SJSA1 (cell line): ENCODE measurements at places on chromosomes 4 and X. TPM values are rescaled to one million over a fixed set of nuclear protein-coding genes. Genes with fewer than 3 reads are reported as not detected.
A peak's percentile ranks its signal among the peaks of the same experiment; 100 is the strongest.

TLR6 gene
- 0.28 and 1.5 TPM in 2 replicates for total RNA-seq

STARD8 gene
- 2.3 and 2.4 TPM in 2 replicates for total RNA-seq

GRCh38 chrX:16797841-16798240, 11.6 kb downstream of the TXLNG start:
- no peak for DNase-seq

PTPN13 gene
- total RNA-seq = 13.3 and 16.0 TPM in 2 replicates

TLL1 gene
- total RNA-seq = not detected in 2 replicates

DNA sequence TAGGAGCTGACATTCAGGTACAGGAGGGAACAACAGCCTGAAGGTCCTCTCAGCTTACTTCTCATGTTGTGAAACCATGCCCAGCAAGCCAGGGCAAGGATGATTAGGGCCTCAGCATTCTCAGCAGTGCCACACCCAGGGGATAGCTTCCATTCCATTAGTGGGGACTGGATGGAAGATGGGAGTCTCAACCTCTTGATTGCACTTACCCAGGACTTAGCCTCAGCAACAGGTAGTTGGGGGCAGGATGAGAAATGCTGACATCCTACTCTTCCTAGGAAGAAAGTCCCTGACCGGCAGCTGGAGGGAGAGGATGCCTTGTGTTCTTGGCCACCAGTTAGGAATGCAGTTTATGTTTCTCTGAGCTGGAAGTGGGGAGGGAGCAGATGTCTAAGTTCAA, 8.8 kb upstream of the BEX3 start:
- no peak for DNase-seq

GRCh38 chrX:142084611-142085010, 120.5 kb downstream of the MAGEC2 start:
- DNase-seq = no peak

GRCh38 chrX:66760651-66761050, 121.8 kb upstream of the EDA2R start:
- DNase-seq = no peak

- DNase-seq = no peak
These were observed 1064.7 kb upstream of the GRIA3 start for GRCh38 chrX:122119361-122119760.

DNA sequence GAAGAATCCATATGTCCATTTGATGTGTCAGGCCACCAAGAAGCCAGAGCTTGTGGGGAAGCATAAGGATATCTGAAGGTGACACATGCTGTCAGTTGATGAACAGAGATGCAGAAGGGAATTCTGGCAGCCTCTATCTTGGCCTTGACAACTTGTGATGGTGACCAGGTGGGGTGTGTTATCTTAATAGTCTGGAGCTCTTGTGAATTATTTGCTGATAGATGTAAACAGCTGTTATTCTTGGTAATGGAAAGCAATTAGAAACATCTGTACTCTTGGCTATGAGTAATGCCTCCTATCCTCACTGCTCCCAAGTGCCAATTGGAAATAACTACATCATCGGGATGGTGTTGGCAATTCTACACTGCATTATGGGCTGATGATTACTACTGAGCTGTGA, 51.9 kb downstream of the NAA11 start:
- no peak for DNase-seq

- no peak for DNase-seq
These were observed 53.5 kb downstream of the TMEM164 start for GRCh38 chrX:110056419-110056818.

TDO2 gene
- 0.11 TPM in 1 of 2 replicates, not detected in the other for total RNA-seq

DNA sequence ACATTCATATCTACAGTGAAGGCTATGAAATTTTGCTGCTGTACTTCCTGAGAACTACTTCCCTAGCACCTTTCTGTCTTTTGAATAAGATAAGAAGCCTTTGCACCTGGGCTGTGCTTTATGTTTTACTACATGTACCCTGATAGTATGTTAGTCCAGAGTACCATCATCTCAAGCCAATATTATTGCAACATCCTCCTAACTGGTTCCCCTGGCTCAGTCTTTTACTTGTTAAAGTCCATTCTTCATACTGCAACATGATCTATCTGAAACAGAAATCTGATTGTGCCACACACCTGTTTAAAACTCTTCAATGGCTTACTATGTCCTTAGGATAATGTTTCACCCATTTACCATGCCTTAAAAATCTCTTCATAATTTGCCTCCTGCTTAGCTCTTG, 102.3 kb downstream of the AGTR2 start:
- DNase-seq = no peak

PABPC5 gene
- total RNA-seq = 0.61 and 1.4 TPM in 2 replicates

DNA sequence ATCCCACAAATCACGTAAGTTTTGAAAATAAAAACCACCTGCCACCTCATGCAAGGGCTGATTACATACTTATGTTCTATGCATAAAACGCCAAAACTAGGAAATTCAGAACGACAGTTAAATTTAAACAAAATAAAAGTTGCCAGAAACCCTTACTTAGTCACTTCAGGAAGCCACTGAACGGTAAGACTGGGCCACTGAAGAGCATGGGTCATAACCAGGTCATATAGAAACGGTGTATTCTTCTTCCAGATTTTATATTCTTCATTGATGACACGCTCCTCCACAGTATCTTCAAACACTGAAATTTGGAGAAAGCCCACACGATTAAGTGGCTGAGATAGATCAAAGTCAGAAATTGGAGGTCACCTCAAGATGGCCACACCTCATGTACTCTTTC, 1.2 kb downstream of the RBBP7 start:
- no peak for DNase-seq

DNA sequence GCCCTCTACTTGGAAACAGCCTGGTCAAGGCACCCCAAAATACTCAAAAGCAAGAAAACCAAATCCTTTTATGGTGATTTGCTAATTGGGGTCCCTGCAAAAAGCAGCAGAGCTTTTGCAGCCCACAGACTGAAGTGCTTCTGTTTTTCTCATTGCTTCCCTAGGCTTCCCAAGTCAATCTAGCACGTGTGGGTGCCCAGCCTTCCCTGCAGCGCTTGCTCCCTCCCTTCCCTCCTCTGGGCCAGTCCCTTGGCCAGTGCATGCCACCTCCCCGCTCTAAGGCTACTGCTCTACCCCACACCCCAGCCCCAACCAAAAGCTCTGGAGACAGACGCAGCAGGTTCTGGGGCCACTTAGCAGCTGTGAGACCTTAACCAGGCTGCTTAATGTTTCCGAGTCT, 53.6 kb downstream of the ANAPC4 start:
- DNase-seq = no peak

- no peak for DNase-seq
These were observed 84.0 kb downstream of the RTL9 start for GRCh38 chrX:110442635-110443034.

- DNase-seq = no peak
These were observed 31.5 kb upstream of the IL21 start for GRCh38 chr4:122652379-122652778.

- no peak for DNase-seq
These were observed 261.3 kb downstream of the TENM3 start for GRCh38 chr4:182504463-182504862.

DNA sequence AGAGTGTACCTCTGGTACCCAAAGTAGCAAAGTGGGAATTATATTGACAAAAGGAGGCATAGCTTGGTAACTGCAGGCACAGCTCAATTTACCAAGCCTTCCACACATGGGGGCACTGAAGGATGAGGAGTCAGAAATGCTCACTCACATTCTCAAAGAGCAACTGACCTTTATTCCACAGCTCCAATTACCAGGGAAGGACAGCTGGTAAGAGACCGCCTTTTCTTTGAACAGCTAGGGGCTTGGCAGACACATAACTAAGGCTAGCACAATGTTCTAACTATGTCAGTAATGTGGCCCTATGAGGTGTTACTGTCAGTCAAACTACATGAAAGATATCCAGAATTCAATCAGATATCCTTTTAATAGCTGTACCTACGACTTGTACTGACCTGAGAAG, 20.5 kb upstream of the STS start:
- no peak for DNase-seq

- DNase-seq = no peak
These were observed 23.0 kb downstream of the GAB1 start for GRCh38 chr4:143359644-143360193.

- DNase-seq = no peak
These were observed 72.0 kb upstream of the HHIP start for GRCh38 chr4:144574000-144574399.

DNA sequence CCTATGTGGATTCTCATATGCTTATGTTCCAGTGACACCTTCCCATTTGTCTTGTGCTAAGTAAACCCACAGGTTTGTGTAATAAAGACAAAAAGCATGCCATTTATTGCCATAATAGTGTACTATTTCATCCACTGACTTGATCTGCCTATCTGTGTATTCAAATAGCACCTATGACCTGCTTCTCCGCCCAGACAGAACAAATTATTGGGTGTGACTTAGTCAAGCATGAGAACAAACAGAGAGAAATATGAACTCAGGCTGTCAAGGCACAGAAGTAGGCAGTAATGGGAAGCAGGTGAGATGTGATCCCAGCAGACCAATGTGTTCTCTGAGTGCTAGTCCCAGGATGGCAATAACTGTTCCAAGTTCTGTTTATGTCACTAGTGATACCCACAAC, 25.4 kb downstream of the ELOVL6 start:
- DNase-seq = no peak

DNA sequence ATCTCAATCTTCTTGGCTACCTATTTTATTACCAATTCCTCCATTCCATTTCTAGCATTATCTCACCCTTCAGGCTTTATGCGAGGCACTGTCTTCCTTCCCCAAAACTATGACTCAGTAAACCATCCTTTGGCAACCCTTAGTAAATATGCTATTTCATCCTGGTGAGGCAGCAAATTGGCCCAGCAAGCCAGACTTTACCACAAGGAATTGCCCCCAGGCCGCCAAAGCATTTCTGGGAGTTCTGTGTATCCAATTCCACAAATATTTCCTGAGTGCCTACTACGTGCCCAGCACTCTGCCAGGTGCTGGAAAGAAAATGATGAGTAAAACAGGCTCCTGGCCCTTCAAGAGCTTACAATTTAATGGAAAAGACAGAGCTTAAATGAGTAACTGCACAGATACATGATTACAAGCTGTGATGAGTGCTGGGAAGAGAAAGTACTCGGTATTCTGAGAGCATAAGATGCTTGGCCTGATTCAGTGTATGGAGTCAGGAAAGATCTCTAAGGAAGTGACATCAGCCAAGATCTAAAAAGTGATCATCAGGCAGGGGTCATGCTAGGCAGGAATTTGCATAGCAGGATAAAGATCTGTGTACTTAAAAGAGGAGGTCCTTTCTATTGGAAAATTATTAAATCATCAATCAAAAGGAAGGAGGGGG, 193.8 kb downstream of the ADAMTS3 start:
- no peak for DNase-seq

GRCh38 chr4:169189372-169189771, 81.4 kb downstream of the SH3RF1 start:
- DNase-seq = no peak

GRCh38 chr4:32172761-32173160, 1452.6 kb downstream of the PCDH7 start:
- no peak for DNase-seq

- no peak for DNase-seq
These were observed 67.0 kb upstream of the CXorf51A start for GRCh38 chrX:146881521-146881920.

DNA sequence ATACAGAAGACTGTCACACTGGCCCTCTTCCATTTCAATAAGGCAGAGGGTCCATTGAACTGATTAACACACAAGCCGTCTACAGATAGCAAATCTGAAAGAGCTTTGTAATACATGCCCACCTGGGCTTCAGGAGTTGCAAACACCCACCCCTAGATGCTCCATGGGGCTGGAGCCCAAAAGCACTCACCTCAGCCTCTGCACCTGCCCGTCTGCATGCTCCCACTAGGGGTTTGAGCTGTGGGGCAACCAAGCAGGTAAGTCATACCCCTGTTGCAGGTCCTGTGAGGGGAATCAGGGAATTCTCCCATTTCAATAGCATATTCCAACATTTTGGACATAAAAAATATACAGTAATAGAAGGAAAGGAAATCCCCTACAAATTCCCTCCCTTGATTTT, 243.0 kb upstream of the KCNIP4 start:
- no peak for DNase-seq

GRCh38 chrX:108468486-108468885, 28.8 kb downstream of the COL4A5 start:
- peak; percentile 18 for DNase-seq

- DNase-seq = no peak
These were observed 12.5 kb upstream of the UVSSA start for GRCh38 chr4:1334579-1334895.

DNA sequence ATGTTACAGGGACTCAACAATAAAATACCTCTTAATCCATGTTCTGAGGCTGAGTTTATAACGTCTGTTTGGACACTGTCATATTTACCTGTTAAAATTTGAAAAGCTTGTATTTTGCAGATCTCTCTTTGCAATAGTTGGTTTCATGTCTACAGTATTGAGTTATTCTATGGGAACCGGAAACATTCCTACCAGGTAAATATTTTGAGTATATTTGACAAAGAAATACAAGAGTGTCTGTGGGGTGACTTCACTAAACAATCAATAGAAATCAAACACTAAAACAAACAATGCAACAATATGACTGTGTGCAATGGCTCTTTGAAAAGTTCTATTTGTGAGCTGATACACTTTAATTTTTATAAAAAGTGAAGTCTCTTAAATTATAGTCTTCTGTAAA, 47.7 kb upstream of the CXCL8 start:
- no peak for DNase-seq

CD40LG gene
- total RNA-seq = not detected in 2 replicates

DNA sequence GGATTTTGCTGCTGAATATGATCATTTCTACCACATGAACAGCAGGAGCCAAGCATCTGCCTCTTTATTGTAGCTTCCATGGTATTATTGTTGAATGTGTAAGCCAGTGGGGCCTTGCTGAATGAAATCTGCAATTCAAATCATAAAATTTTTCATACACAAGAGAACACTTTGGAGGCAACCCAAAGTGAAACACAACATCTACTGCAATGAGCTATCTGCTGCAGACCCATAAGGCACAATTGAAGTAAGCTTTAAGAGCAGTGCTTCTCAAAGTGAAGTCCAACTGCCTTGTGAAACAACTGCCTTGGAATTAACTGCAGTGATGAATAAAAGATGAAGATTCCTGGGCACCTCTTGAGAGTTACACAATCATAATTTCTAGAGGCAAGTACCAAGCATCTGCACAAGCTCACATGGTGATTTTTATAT, 626.3 kb upstream of the INTU start:
- no peak for DNase-seq

HOPX gene
- total RNA-seq = 4.3 and 5.5 TPM in 2 replicates

BTC gene
- not detected in 2 replicates for total RNA-seq

IGFBP7 gene
- 1,151 and 1,739 TPM in 2 replicates for total RNA-seq

KLF8 gene
- total RNA-seq = 0.16 and 0.50 TPM in 2 replicates
